CD4-positive, alpha-beta T cell (primary cell): ENCODE measurements at places on chromosomes 1 and 21.

GRCh38 chr1:27807385-27807784, 23.2 kb upstream of the PPP1R8 start:
- DNase-seq = no peak

GRCh38 chr1:219220945-219221344, 47.3 kb downstream of the LYPLAL1 start:
- DNase-seq = no peak

DNA sequence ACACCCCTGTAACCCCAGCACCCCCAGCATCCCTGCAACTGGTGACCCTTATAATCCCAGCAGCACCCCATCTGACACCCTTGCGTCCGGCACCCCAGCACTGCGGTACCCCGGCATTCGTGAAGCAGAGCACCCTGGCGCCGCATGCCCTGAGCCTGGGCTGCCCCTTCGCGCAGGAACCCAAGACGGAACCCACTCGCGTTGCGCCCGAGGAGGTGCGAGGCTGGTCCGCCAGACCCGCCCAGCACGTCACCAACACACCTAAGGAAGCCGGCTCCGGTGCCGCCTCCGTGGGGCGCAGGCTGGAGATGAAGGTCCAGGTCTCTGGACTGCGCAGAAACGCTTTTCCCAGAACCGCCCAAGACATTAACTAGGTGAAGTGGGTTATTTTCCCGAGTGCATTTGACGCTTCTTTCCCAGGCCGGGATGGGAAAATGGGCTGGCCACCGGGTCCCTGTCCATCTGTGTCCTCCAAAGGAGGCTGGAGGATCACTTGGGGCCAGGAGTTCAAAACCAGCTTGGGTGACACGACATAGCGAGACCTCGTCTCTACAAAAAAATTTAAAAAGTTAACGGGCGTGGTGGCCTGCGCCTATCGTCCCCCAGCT, 15.9 kb upstream of the RNF187 start:
- DNase-seq = no peak

DNA sequence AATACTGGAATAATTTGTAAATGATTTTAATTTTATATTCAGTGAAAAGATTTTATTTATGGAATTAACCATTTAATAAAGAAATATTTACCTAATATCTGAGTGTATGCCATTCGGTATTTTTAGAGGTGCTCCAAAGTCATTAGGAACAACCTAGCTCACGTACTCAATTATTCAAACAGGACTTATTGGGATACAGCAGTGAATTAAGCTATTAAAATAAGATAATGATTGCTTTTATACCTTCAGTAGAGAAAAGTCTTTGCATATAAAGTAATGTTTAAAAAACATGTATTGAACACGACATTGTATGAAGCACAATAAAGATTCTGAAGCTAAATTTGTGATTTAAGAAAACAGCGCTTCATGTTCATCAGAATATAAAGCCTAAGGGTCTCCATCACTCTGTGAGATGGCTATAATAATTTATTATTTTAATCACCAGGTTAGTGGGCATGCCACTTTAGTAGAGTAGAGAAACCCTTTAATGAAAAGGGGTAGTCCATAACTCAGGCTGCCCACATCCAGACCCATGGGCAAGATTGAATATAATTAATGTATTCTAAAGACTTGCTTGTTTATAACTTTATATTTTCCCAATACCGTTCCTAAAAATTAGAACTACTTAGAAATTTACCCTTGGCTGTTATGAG, 3.2 kb downstream of the CCN1 start:
- no peak for DNase-seq

GRCh38 chr21:25215698-25216384, 391.4 kb downstream of the MRPL39 start:
- DNase-seq = no peak

GRCh38 chr1:96214982-96215381, 506.6 kb upstream of the PTBP2 start:
- no peak for DNase-seq

DNA sequence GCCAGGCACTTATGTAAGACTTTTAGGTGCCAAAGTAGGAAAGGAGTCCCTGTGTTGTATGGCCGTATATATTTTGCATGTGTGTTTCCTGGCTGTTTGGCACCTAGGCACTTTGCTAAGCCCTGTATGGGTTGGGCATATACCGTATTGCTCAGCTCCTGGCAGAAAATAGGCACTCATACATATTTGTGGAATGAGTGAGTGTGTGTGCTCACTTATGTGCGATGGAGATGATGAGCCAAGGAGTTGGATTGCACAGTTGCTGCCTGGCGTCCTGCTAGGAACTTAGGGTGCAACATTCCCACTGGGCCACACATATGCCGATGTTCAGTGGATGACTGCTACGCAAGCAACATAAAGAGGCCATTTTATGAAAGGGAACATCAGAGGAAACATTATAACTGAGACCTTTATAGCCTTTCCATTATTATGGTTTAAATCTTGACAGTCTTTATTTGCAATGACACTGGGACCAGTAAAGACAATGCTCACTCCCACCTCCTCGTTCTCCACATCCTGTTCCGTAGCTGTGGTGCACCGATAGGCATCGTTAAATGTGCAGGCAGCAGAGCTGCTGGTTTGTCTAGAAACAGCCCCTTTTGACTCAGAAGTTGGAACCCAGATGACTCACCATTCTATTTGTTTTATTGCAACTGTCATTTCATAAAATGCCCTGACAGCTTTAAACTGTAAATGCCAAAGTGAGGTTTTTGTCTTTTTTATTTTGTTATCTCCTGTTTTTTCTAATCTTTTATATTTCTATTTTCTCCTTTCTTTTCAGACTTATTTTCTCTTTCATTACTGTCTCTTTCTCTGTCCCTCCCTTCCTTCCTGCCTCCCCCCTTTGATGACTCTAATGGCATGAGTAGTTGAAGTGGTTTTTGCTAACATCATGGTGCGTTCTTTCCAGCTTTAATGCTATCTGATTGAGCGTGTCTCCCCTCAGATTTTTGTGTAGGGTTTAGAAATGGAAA, 36.1 kb downstream of the PEX14 start:
- DNase-seq = peak; percentile 81

GRCh38 chr21:45253633-45254459, 33.8 kb downstream of the POFUT2 start:
- no peak for DNase-seq

DNA sequence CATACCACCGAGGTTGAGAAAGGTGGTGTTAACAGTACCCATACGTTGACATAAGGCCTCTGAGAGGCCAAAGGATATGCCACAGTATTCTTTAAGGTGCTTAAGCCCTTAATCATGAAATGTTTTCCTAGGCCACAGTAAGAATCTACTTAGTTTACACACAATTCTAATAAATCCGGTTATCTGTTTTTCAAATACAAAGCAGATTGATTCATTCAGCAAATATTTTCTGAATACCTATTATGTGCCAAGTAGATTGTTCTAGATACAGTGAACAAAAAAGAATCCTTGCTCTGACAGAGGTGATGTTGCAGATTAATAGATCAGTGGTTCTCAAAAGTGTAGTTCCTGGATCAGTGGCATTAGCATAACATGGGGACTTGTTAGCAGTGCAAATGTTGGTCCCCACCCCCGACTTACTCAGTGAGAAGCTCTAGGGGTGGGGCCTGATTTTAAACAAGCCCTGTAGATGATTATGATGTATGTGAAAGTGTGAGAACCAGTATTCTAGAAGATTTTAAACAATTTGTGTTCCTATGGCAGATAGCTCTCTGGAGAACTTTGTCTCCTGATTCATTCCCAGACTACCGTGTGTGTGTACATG, 61.6 kb downstream of the NFIA start:
- DNase-seq = no peak

DNA sequence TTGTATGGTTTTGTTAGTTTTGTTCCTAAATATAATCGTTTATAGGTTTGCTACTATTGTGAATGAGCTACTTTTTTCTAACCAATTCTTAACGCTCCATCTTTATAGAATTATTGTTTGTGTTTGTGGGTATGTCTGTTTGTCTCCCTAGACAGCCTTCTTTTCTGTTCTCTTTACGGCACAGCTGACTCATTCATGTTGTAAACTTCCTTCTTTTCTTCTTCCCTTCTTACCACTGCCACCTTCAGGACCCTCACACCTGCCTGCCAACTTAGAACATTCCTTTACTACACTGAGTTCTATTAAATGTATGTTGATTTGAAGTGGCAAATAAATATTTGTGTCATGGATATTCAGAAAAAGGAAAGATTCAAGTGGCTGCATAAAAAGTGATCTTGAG, 29.1 kb downstream of the AK5 start:
- no peak for DNase-seq

DNA sequence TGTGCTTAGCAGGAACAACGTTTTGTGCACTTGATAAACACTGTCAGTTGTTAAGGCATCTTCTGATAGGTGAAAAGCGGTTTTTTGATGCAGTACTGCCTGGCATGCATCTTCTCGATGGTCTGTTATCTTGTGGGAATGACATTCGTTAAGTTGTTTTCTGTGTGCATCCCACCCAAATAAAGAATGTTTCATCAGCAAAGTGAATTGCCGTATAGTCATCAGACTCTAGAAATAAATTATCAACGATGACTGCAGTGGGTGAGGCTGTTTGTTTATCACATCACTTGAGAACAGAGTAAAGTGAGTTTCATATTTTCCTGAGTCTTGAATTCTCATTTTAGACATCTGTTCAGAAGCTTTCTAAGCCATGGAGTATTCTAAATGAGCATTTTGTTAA, 34.1 kb downstream of the NFIA start:
- DNase-seq = no peak

GRCh38 chr1:115676498-115677181, 34.9 kb downstream of the VANGL1 start:
- no peak for DNase-seq

GRCh38 chr21:42423685-42424084, 20.0 kb downstream of the UBASH3A start:
- DNase-seq = no peak

DNA sequence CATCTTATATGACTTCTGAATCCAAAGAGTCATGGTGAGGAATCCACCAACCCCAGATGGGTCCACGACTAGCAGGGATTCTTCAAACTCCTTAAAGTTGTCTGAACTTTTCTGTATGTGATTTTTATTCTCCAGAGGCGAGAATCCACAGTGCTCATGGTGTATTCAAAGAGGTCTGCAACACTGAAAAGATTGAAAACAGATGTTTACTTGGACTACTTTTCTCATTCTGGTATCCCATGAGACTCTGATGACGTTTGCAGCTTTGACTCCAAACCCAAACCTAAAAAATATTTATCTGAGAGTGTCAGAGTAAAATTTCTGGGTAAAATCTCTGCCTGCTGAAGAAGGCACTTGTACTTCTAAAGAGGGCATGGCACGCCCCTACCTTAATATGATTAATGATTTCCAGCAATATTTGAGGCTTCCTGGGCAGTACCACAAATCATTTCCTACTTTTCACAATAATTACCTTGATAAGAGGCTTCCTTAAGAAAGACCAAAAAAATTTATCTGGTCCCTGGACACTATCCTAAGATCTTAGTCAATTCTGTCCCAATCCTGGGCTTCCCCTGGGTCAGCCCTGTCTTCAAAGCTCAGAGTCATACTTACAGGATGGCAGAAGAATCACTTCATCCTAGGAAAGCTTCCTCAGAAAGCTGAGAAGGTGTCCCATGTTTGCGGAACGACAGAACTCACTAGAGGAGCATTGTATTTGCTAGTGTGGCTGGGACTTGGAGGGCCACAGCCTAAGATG, 76.5 kb upstream of the MAP10 start:
- DNase-seq = no peak

- no peak for DNase-seq
Measured at GRCh38 chr1:101039245-101039644, 13.7 kb upstream of the DPH5 start.

DNA sequence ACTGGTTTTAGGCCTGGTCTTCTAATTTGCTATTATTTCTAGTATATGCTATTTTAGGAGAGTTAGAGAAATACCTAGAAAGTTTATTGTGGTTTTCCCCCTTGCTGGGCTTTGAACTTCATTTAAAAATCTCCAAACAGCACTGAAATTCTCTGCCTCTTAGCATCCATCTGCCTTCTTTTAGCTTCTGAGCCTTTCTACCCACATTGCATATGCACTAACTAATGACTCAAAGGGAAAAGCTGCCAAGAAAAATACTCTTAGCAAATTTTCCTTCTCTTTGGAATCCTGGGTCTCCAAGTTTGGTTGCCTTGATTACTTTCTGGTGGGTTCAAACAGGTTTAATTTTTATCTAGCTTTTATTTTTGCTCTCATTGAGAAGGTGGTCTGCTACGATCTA, 408.4 kb upstream of the PTBP2 start:
- DNase-seq = no peak

- DNase-seq = no peak
Measured at GRCh38 chr1:167860231-167860923, 53.6 kb downstream of the ADCY10 start.

- no peak for DNase-seq
Measured at GRCh38 chr1:245290836-245291235, 136.1 kb downstream of the KIF26B start.

- DNase-seq = no peak
Measured at GRCh38 chr1:41360074-41360785, 1.0 kb upstream of the FOXO6 start.

DNA sequence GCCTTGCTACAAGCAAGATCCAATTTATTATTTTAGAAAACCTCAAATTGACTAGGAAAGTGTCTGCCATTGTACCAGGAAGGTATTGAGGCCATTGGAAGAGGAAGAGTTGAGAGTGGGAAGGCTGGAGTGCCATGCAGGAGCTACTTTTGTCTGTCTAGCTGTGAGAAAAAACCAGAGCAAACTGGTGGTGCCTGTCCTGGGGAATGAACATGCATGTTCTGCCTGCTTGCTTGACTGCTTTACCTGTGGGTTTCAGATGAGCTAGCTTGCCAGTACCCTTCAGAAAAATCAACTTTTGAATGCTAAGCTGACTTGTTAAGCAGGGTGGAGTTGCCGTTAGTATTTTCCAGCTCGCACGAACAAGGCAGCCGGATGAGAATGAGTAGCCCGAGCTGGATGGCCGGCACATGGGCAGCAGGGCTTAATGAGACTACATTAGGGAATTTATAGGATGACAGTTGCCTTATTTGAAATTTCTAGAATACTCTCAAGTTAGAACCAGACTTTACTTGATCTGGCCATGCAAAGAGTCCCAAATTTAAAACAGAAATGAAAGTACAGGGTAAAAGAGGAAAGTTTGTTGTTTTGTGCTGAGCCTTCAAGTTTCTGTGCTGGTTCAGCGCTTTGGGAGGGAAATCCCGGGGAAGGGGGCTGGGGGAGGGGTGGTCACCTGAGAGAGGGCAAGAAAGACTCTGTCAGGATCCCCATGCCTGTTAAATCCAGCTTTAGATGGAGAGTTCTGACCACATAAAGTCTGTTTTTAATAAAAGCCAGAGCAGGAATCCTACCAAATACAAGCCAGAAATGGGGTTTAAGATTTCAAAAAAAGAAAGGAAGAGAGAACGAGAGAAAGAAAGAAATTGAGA, 29.6 kb upstream of the C1orf105 start:
- no peak for DNase-seq
